ENCODE measurements at places on chromosomes 7 and 10.

DNA sequence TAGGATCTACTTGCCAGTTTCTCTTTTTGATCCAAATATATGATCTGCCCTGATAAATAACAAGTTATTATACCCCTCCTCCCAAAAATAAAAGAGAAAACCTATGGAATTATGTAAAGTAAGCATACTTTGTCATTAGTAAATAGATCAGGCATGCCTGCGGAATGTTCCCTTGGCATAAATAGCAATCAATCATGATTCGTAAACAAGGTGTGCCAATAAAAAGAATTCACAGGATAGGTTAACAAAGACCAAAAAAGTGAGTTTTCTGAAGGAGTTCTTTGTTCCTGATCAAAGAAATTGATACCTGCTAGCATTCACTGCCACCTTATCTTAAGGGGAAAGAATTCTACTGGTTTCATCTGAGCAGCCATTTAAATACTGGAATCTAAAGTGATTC, 11.9 kb downstream of the ITGB1 start:
- DNase-seq, result no peak

DNA sequence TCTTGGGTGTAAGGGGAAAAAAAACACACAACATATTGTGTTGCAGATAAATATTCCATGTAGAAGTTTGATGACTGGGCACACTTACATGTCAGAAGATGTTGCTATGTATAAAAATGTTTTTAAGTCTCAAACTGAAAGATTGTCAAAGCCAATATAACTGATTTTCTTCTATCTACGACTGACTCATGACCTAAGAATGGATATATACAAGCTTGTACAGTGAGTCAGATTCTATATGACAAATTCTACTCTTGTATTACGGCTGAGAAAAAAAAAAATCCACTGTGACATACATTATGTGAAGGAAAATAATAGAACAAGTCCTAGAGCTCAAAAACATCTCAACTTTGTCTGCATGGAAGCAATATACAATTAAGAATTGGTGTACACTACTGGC, 343.0 kb upstream of the PCDH15 start:
- DNase-seq, result no peak

GRCh38 chr10:7361316-7361715, 49.5 kb downstream of the SFMBT2 start:
- no peak for DNase-seq

- no peak for DNase-seq
These were observed 31.5 kb upstream of the RBM20 start for GRCh38 chr10:110612629-110613028.

GRCh38 chr10:6208799-6209235, 6.1 kb downstream of the PFKFB3 start:
- DNase-seq, result no peak

DNA sequence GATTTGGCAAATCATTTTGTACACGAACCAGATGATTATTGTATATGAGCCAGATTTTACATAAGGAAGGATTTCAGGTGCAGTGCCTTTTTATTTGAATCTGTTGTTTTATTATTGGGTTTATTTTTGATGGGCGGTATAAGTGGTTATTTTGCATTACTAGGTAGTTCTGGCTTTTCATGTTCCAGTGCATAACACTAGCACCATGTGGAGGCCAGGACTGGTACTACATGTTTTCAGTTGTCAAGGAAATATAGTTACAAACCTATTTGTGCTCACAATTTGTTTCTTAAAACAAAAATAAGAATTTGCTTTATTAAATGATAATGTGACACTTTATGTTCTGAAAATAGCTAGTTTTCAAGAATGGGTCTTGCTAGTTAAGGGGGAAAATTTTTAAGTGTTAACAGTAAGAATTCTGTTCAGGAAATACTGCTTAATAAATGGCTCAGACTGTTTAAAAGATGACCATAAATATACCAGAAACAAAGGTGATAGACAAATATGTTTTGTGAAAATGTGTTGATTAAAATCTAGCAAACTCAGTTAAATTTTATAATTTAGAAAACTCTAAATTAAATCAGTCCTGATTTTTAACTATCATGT, 7.1 kb upstream of the SEMA3E start:
- DNase-seq, result peak; percentile 31

DNA sequence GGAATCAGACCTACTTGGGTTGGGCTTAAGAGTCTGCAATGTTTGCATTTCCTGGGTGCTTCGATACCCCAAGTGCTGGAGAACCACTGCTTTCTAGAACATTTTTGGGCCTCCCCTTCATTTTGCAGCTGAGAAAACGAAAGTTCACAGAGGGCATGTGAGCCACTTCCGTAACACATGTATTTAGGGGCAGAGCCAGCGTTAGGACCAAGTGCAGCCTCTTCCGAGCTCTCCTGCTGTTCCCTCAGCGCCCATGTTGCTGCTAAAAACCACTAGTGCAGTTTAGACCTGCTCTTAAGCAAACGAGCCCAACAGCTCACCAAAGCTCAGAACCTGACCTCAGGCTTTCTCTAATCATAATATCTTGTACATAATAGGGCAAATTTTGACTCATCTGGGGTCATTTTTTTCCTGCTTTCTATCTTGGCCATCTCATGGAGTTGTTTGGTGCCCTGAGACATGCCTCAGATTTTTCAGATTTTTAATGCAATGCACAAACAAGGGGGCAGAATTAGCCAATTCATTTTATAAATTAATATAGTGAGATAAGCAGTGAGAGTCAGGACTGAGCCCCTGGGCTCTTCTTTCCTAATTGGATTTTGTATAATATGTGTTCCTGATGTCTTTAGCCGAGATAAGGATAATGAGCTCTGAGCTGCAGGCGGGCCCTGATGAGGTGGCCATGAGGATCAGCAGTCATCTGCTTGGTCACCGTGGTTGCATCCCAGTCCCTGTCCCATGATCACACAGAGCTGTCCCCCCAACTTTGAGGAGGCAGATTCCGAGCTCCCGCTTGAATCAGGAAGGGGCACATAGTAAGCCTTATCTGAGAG, 12.9 kb downstream of the BAG3 start:
- no peak for DNase-seq

- DNase-seq, result peak; percentile 68
These were observed 27.9 kb downstream of the MTURN start for GRCh38 chr7:30162622-30163124.

- DNase-seq, result no peak
These were observed 74.0 kb upstream of the GSDME start for GRCh38 chr7:24831240-24831639.

DNA sequence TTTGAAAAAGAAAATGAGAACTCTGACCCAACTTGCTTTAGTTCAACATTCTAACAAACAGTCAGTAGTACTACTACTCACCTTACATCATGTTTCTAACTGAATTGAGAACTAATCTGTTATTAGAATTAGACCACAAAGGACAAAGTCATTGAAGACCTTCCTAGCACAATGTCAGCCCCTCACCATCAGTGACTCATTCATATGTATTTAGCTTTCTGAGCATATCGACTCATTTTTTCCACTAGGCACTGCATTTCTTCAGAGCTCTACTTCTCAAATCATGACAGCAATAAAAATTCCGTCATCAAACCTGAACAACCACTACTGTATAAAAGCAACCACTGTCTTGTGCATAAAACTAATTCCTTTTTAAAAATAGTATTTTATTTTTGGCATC, 4.4 kb upstream of the LRRN3 start:
- DNase-seq, result no peak

DNA sequence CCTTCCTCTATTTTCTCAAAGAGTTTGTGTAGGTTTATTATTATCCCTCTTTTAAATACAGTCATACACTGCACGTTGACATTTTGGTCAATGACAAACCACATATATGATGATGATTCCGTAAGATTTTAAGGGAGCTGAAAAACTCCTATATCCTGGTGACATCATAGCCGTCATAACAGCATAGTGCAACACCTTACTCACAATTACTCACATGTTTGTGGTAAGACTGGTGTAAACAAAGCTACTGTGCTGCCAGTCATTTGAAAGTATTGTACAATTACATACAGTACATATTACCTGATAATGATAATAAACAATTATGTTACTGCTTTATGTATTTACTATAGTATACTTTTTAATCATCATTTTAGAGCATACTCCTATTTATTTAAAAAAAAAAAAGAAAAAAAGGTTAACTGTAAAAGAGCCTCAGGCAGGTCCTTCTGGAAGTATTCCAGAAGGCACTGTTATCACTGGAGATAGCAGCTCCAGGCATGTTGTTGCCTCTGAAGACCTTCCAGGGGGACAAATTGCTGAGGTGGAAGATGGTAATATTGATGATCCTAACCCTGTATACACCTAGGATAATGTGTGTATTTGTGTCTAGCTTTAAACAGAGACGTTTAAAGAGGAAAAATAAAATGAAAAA, 123.3 kb upstream of the CDK1 start:
- DNase-seq, result no peak

- DNase-seq, result no peak
These were observed 52.4 kb upstream of the PFKP start for GRCh38 chr10:3014968-3015367.

- no peak for DNase-seq
These were observed 646.9 kb downstream of the SORCS3 start for GRCh38 chr10:105288026-105288425.

- no peak for DNase-seq
These were observed 227.6 kb downstream of the ANKRD7 start for GRCh38 chr7:118452128-118452527.

- no peak for DNase-seq
These were observed 11.7 kb upstream of the GATAD1 start for GRCh38 chr7:92435542-92435941.

DNA sequence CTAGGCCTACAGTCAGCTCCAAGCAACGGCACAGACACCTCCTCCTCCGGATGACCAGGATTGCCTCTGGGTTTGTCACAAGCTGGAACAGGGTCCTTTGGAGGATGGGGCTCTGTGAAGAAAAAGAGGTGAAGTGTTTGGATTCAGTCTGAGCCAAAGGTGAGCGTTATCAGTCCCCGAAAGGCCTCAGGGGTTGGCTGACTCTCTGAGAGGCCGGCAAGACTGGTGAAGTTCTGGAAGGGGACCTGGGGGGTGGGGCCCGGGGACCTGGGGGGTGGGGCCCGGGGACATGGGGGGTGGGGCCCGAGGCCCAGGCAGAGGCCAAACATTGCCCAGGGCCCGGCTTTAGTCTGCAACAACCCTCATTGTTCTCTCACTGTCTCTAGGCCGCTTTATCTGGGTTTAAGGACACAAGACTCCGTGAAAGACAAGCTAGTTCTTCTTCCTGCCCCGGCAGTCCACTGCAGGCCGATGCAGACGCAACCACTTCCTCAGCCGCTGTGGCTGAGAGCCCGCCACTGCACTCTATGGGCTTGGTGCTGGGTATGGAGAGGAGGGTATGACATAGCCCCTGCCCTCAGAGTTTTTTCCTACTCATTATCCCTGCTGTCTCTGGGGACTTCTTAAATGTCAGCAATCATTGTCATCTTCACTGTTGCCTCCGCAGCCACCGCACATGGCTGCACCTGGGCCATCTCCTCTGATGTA, 27.4 kb upstream of the PSAP start:
- no peak for DNase-seq

Measured in COR-L47 (cell line).